ENCODE measurements at places on chromosomes 12 and 14.

GRCh38 chr12:32727237-32727636, 28.5 kb downstream of the YARS2 start:
- DNase-seq = no peak

DNA sequence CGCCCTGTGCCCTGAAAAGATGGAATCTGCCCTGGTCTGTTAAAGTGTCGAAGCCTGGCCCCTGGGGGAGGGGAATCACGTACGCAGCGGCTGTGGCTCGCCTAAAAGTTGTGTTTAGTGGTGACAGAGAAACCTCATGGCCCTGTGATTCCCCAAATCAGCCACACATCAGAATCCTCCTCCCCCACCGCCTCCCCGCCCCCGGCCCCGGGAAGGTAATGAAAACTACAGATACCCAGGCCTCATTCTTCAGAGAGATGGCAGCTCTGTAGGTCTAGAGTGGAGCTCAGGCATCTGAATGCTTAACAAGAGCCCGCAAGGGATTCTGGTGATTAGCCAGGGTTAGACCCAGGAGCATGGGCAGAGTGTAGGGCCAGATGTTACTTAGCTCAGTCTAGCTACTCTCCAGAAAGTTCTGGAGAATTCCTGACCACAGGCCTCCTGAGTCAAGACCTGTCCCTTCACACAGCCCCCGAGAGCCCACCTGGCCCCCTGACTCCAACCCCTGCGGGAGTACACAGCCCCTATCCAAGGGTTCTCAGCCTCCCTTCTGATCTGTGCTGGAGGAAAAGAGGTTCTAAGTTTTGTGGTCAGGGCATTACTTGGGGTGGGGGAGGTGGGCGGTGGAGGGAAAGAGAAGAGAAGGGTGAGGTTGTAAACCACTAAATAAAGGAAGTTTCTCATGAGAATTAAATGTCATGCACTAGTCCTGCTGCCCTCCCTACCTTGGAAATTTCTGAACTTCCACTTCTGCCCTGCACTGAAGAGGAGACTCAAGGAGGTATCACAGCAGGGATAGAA, 114.8 kb downstream of the PLXNC1 start:
- peak; percentile 3 for DNase-seq

- no peak for DNase-seq
Measured at GRCh38 chr12:39620659-39621658, 1.4 kb upstream of the ABCD2 start.

GRCh38 chr12:51373187-51373586, 18.0 kb downstream of the GALNT6 start:
- DNase-seq = no peak

- no peak for DNase-seq
Measured at GRCh38 chr12:5882511-5883190, 62.4 kb downstream of the ANO2 start.

GRCh38 chr12:6224550-6224949, 24.4 kb downstream of the CD9 start:
- no peak for DNase-seq

DNA sequence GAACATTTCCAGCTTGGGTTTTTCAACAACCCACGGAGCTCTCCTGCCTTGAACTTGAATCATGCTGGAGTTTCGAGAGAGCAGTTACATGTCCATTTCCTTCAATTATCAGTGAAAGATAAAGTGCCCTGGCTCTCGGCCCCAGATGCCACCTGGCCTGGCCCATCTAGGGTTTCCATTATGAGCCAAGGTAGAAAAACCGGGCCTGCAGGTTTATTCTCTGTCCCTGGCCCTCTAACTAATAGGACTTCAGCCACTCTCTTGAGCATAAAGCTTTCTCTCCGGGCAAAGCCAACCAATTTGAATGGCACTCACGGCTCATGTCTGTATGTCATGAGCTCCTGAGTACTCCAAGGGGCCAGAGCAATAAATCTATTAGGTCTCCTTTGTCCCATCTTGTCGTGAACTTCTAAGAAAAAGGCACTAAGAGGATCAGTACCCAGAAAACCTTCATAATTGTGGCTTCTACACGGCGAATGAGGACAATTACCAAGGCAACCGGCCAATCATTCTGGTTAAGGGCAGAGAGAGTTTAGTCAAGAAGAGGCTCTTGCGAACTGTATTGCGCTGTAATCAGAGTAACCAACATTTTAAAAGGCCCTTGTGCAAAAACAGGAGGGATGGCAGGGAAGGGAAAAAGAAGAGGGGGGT, 392.3 kb downstream of the MED13L start:
- no peak for DNase-seq

- peak; percentile 53 for DNase-seq
Measured at GRCh38 chr12:52506858-52507715, 13.1 kb downstream of the KRT5 start.

- no peak for DNase-seq
Measured at GRCh38 chr12:97140355-97140754, 233.3 kb downstream of the NEDD1 start.

DNA sequence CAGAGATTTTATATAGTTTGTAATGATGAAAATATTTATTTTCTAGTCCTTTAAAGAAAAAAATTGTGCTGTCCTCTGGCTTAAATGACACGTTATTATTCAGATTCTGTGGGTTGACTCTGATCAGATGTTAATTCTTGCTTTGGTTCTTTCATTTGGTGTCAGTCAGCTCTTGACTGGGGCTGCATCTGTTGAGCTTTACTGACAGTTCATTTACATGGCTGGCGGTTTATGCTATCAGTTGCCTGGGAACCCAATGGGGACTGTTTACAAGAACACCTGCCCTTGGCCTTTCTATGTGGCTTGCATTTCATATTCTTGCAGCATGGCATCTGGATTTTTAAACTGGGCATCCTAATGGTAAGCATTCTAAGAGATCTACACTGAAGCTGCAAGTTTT, 667.1 kb upstream of the FBXO33 start:
- DNase-seq = no peak

- no peak for DNase-seq
Measured at GRCh38 chr14:42374332-42374731, 767.7 kb downstream of the LRFN5 start.

DNA sequence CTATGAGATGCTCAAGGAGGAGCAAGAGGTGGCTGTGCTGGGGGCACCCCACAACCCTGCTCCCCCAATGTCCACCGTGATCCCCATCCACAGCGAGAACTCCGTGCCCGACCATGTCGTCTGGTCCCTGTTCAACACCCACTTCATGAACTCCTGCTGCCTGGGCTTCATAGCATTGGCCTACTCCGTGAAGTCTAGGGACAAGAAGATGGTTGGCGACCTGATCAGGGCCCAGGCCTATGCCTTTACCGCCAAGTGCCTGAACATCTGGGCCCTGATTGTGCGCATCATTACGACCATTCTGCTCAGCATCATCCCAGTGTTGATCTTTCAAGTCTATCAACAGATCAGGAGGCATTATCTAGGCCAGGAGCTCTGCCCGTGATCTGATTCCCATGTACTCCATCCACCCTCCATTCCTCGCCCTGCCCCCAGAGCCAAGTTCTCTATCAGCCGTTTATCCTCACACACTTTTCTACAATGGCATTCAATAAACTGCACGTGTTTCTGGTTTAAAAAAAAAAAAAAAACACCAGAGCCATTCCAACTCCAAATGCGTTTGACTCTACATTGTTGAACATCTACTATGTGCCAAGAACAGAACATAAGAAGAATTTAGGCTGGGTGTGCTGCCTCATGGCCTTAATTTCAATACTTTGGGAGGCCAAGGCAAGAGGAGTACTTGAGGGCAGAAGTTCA, 17.5 kb downstream of the ATXN2 start:
- no peak for DNase-seq

DNA sequence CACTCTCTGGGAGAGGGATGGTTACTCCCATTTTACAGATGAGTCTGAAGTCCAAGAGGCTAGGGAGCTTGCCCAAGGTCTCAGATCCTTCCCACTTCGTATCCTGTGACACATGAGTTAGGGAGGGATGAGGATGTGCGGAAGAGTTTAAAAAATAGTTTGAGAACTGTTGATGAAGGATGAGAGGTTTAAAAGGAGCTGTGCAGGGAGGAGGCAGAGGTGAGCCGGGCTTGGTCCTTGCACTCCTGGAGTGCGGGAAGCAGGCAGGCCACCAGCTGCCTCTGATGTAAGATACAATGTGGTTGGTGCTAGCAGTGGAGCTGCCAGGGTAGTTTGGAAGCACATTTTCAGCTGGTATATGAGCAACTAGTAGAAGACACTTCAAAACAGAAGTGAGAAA, 46.5 kb downstream of the TSPAN9 start:
- DNase-seq = no peak

DNA sequence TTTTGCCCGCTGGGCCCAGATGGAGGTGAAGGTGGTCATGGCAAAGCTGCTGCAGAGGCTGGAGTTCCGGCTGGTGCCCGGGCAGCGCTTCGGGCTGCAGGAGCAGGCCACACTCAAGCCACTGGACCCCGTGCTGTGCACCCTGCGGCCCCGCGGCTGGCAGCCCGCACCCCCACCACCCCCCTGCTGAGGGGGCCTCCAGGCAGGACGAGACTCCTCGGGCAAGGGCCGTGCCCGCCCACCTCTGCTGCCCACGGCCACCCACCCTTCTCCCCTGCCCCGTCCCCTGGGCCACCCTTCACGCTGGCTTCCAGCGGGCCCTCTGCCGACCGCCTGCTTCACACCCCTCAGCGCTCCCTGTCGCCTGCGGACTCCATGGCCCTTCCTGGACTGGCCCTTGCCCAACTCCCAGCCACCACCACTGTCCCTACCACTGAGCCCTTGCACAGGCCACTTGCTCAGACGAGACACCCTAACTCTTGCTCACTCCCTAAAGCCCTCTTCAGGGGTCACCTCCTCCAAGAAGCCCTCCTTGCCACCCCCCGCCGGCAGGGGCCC, 42.5 kb downstream of the CYP46A1 start:
- DNase-seq = no peak

DNA sequence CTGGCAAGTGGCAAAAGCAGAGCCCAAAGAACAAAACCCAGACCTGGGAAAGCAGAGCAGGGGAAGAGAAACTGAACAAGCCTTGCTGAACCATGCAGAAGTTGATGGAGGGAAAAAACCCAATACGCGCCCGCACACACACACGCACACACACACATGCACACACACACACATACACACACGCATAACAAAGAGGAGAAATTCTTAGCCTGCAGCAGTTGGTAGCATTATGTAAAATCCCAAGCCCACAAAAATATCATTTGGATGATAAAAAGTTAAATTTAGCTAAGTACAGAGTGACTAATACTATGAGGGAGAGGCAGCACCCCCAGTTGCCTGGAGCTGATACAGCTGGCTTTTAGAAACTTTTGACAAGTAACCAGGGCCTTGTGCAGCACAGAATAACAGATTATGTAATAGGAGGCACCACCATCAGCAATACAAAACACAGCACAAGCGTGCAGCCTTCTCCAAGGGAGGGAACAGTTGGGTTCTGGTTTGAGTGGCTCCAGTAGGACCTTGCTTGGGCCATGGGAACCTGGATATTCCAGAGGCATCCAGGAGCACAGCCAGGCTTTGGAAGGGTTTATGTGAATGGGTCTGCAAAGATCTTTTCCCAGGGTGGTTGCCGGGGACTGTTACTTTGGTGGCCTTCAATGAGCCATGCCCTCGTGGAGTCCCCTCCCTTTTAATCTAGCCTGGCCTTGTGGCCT, 35.3 kb downstream of the PITPNM2 start:
- peak; percentile 94 for DNase-seq

- DNase-seq = no peak
Measured at GRCh38 chr12:78560633-78561032, 303.9 kb upstream of the SYT1 start.

DNA sequence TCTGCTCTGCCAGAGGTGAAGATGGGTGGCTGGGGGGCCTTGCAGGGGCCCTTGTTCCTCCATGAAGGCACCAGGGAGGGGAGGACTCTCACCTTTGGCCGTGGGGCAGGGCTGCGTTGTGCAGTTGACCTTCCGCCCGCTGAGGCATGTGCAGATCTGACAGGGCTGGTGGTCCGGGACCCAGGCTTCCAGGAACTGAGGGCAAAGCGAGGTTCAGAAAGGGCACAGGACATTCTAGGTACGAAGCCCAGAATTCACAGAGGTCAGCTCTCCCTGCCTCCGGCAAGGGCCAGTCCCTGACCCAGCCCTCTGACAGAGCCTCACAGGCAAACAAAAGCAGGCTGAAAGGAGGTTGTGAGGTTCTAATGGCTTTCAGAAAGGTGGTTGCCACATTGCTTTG, 40.4 kb upstream of the ANO2 start:
- no peak for DNase-seq

- no peak for DNase-seq
Measured at GRCh38 chr12:80958162-80958561, 20.4 kb upstream of the LIN7A start.

DNA sequence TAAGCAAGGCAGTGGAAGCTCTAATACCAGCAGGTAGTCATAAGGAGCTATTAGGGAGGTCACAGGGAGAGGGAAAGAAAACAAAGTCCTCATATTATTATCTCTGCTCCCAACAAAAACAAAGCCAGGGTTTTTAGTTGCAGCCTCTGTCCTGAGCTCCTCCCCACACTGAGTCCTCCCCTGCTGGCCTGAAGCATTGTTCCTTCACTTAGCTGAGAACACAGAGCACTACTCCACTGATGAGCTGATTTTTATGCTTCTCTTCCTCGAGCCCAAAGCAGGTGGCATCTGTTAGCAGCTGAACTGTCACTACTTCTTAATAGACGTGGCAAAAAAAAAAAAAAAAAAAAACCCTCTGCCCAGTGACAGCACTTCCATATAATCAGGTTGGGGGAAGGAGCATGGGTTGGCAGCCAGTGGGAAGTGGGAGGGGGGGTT, 10.5 kb upstream of the STAC3 start:
- no peak for DNase-seq
